Activated T-cell treated with anti-CD3 and anti-CD28 coated beads, Interleukin-2, amount 50 U/mL, for 72 hours (primary cell): ENCODE measurements at places on chromosomes 12 and 14. TPM values are rescaled to one million over a fixed set of nuclear protein-coding genes. Genes with fewer than 3 reads are reported as not detected.
A peak's percentile ranks its signal among the peaks of the same experiment; 100 is the strongest.

LALBA gene
- total RNA-seq: not detected

PROX2 gene
- total RNA-seq: 0.29 TPM

MUCL1 gene
- total RNA-seq: not detected

NR1H4 gene
- not detected for total RNA-seq

DPF3 gene
- total RNA-seq: 0.62 TPM

SERPINA10 gene
- not detected for total RNA-seq

GRCh38 chr12:64390275-64390851 lies at the start of gene C12orf56:
Gene C12orf56 (minus strand): TSS chr12:64390758. CDS start chr12:64390565, 193 bp downstream.
- no peaks in the 10 kb centered on the region for H3K36me3 ChIP-seq
- H3K27me3 ChIP-seq: peaks cover 4% of the 10 kb centered on the region
- H3K27ac ChIP-seq: no peak within 1 kb of the TSS
- H3K4me3 ChIP-seq: peak within 1 kb of the TSS; percentile 67

DNA sequence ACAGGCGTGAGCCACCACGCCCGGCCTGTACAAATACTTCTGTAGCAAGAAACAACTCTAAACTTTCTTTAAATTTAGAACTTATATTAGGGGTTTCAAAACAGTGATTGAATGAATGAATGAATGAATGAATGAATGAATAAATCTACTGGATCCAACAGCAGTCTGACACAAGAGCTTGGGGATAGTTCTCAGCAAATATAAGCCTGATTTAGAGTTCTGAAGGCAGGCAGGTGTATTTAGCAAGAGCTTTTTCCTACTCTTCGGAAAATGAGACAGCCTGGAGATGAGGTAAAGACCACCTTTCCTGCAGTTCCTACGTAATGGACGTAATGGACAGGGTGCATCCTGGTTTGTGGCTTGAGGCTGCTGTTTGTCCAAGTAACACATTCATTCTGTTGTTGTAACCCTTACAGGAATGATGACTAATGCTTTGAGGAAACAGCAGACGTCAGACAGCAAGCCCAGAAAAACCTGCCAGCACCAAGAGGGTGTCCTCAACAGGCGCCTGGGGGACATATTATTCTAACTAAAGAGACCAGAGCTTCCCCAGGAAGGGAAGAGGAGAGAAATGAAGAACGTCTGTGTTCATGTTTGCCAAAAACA lies 277.4 kb upstream of the SOX5 start:
- peaks cover 5% of the 10 kb centered on the region for H3K4me1 ChIP-seq
- no peaks in the 10 kb centered on the region for H3K36me3 ChIP-seq
- peak overlapping the region; percentile 42 for H3K4me3 ChIP-seq
- H3K27ac ChIP-seq: peak overlapping the region; percentile 91

DNA sequence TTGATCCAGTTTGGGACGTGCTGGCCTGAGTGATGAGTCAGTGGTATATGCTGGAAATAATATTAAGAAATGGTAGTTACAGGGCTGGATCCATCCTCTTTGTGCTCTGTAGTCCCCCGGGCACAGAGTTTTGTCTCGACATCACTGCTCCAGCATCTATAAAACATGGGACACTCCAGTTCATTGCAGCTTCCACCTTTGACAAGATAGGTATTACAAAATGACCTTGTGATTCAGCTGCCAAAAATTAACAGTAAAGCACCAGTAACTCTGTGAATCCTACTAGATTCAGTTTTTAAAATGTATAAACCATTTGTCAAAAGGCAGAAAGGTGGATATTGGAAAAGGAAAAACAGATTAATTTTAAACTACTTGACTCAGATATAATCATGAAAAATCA lies 14.6 kb upstream of the GNG2 start:
- DNase-seq: no peak
- H3K27ac ChIP-seq: no peak overlapping the region
- peak overlapping the region; percentile 90 for H3K4me3 ChIP-seq
- H3K4me1 ChIP-seq: peaks cover 76% of the 10 kb centered on the region
- H3K36me3 ChIP-seq: peaks cover 19% of the 10 kb centered on the region
- H3K27me3 ChIP-seq: no peaks in the 10 kb centered on the region

GRCh38 chr12:127489061-127489460 lies 777.9 kb upstream of the TMEM132C start:
- H3K4me1 ChIP-seq: no peaks in the 10 kb centered on the region
- H3K27me3 ChIP-seq: no peaks in the 10 kb centered on the region
- H3K4me3 ChIP-seq: no peak overlapping the region
- H3K27ac ChIP-seq: no peak overlapping the region

GRCh38 chr14:35134329-35135123 lies 12.2 kb downstream of the PRORP start:
- H3K4me3 ChIP-seq: no peak overlapping the region
- no peak overlapping the region for H3K27ac ChIP-seq
- no peak for DNase-seq
- peaks cover 12% of the 10 kb centered on the region for H3K36me3 ChIP-seq
- peaks cover 9% of the 10 kb centered on the region for H3K4me1 ChIP-seq

DNA sequence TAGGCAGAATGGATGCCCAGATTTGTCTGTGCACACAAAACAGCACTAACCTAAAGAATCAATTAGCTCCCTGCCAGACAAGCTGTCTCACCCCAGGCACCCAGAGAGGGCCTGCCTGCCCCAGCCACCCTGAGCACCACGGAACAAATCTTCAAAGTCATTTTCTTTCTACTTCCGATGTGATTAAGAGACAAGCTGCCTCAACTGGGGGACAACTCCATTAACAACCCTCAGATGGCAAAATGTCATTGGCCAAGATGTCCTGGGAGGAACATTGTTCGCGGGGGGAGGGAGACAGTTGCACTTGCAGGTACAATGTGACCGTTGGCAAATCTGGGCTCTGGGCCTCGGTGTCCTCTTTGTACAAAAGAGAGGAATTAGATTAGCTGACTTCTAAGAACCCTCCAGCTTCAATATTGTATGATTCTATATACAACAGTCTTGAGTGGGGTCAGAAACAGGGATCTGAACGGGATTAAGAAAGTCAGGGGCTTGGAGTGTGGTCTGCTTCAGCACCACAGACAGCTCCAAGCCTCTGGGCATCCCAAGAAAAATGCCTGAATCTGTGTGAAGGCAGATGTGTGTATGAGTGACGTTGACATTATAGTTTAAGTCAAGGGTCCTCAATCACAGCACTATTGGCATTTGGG lies 42.8 kb upstream of the CMKLR1 start:
- H3K4me3 ChIP-seq: no peak overlapping the region
- DNase-seq: no peak
- H3K27me3 ChIP-seq: peaks cover 11% of the 10 kb centered on the region
- H3K27ac ChIP-seq: no peak overlapping the region
- no peaks in the 10 kb centered on the region for H3K36me3 ChIP-seq

GRCh38 chr14:50978529-50978871 lies 34.2 kb upstream of the PYGL start:
- H3K36me3 ChIP-seq: no peaks in the 10 kb centered on the region
- no peak for DNase-seq
- H3K27me3 ChIP-seq: no peaks in the 10 kb centered on the region

GRCh38 chr14:36096090-36096489 lies 80.4 kb downstream of the PTCSC3 start:
- no peak overlapping the region for H3K4me3 ChIP-seq
- H3K27me3 ChIP-seq: peaks cover 13% of the 10 kb centered on the region
- no peak overlapping the region for H3K27ac ChIP-seq

GRCh38 chr12:79858518-79858917 lies 76.4 kb downstream of the PPP1R12A start:
- no peak for DNase-seq
- H3K27ac ChIP-seq: no peak overlapping the region
- H3K36me3 ChIP-seq: peaks cover 36% of the 10 kb centered on the region
- H3K27me3 ChIP-seq: no peaks in the 10 kb centered on the region
- H3K4me3 ChIP-seq: no peak overlapping the region
